ENCODE measurements at places on chromosomes 7 and 10.

DNA sequence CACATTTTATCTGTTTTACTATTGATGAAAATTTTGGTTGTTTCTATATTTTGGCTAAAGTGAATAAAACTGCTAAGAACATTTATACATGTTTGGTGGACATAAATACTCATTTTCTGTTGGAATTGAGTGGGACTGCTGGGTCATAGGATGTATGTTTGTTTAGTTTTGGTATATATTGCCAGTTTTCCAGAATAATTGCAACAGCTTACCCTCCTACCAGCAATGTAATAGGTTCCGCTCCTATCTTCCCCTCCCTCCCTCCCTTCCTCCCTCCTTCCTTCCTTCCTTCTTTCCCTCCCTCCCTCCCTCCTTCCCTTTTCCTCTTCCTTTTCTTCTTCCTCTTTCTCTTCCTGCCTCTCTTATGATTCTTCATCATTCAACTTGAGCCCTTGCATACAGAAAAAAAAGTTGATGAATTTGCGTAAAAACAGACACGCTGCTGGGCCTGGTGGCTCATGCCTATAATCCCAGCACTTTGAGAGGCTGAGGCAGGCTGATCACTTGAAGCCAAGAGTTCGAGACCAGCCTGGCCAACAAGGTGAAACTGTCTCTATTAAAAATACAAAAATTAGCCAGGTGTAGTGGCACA, 23.5 kb downstream of the VKORC1L1 start:
- DNase-seq, result no peak

DNA sequence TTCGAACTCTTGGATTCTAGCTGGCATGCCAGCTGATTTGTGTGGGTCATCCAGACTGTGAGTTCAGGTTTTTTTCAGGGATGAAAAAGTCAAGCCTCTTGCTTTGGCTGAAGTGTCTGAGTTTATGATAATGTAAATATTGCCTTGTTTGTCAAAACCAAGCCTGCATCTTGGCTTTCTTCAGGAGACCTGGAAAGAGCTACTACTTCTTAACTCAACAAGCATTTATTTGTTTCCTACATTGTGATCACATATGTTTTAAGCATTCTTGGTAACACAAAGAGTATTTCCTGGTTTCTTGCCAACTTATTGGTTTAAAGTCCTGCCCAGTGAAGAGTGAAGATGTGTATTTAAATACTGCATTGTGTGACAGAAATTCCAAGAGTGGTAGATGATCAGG, 407.1 kb downstream of the LRMDA start:
- DNase-seq, result no peak

GRCh38 chr10:102117391-102118159, 2.6 kb downstream of the LDB1 start:
- DNase-seq, result peak; percentile 96

DNA sequence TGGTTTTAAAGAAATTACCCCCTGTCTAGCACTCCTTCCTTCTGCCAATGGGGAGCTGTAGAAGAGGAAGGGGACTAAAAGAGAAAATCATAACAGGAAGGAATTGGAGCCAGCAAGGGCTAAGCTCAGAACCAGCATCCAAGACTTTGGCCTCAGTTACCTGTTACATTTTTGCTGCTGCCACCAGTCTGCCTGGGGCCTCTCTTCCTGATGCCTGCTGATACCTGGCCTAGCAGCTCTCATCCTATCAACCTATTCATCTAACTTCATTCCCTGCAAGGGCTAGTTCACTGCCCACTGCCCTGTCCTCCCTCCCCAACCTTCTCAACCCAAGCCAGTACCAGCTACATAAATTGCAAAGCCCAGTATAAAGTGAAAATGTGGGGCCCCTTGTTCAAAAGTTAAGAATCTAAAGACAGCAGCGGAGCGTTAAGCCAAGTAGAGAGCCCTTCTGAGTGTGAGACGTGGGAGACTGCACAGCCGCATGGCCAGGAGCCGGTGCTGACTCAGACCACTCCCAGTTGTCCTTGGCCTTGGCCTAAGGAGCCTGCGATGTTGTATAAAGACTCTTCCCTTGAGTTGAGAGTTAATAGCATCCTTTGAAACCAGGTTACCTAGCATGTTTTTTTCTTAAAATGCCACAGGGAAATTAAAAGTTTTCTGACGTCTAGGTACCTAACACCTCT, 13.2 kb upstream of the AOC1 start:
- DNase-seq, result no peak

DNA sequence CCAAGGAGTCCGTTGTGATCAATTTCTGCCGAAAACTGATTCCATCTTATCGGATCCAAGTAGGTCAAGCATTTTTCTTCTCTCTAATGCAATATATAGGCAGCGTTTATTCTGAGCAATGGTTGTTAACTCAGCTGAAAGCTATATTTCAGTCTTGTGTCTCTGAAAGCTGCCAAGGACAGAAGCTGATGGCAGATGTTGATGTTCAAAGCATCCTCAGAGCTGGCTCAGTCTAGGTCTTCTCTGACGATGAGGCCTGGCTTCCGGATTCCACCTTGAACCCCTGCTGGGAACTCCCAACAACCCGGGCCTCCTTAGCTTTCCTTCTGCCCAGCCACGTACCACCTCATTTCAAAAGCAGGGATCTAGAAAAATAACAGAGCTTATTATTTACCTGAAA, 863.6 kb downstream of the NRG3 start:
- no peak for DNase-seq

DNA sequence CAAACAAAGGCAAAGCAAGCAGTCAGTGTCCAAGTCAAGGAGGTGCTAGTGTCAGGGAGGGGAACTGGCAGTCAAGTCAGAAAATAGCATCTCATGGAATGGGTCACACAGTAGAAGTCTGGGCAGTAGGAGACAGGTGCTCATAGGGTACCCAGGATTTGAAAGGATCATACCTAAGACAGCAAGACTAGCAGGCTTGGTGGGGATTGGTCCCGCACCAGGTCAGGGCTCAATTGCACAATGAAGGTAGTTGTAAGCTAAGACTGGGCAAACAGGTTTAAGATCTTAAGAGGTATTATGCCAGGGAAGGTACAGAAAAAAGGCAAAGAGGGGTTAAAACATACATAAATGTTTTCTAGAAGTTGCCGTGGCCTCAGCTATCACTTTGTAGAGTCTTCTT, 181.4 kb upstream of the ETV1 start:
- peak; percentile 2 for DNase-seq

DNA sequence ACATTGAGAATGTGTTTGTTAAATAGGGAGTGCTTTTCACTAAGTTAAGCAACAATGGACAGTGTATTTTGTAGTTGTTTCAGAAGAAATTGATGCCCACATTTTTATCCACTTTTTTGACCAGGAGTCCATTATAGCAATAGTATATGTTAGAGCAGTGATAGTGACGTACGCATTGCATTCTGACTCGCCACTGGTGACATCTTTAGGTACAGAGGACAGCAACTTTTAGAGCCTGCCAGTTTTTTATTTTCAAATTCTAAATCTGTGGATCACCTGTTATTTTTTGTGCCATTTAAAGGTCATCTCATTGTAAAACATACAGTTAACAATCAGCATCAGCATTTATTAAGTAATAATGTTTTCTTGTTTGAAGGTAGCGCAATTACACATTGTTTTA, 1.4 kb downstream of the UBE2D1 start:
- no peak for DNase-seq

GRCh38 chr10:122342293-122343134, 32.0 kb upstream of the PLEKHA1 start:
- no peak for DNase-seq

GRCh38 chr7:23696916-23697441, 13.0 kb upstream of the STK31 start:
- DNase-seq, result peak; percentile 65

DNA sequence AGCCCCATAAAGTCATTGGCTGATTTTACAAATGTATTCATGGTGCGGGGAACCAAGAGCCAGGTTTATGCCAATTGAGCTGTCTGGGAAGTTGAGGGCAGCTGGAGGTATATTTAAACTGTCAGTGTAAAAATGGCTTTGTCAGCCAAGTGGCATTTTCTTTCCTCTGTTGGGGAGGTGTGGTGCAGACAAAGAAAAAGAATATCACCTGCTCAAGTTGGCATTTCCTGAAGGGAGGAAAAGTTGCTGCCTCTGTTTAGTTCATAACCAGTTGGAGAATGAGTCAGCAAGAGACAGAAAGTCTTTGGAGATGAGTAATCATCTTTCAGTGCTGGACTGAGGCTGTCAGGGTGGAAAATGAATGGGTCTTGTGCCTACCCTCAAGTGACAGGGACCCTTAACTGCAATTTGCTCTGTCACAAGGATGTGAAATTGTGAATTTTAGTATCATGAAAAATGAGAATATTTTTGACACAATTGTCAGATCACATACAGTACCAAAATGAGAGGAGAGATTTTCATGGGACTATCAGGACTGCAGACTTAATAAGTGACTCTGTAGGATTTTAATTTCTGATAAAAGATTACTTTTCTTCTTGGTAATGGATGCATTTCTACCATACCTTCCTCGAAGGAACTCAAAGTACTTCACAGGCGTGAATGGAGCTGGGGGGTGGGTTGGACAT, 137.3 kb downstream of the ANLN start:
- DNase-seq, result no peak

DNA sequence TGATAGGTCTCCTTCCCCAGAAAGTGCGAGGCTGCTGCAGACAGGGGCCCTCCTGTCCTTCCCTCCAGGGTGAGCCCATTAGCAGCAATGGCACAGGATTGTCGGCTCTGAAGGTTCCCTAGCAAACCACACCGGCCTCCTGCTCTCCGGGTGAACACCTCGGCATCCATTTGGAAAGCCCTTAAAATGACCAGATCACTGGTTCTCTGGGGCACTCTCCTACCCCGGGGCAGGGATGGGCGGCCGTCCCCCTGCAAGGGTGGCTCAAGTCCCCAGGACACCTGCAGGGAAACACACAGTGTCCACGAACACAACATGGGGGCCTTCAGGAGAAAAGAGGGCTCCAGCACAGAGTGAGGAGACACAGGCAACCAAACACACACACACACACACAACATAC, 459.1 kb downstream of the PTPRN2 start:
- no peak for DNase-seq

- no peak for DNase-seq
Measured at GRCh38 chr10:133326745-133327650, 9.7 kb downstream of the CALY start.
